ENCODE measurements at places on chromosomes 1 and 21.
A peak's percentile ranks its signal among the peaks of the same experiment; 100 is the strongest.

- DNase-seq, result no peak
Observed at GRCh38 chr1:227541796-227542152, 21.6 kb upstream of the ZNF678 start.

DNA sequence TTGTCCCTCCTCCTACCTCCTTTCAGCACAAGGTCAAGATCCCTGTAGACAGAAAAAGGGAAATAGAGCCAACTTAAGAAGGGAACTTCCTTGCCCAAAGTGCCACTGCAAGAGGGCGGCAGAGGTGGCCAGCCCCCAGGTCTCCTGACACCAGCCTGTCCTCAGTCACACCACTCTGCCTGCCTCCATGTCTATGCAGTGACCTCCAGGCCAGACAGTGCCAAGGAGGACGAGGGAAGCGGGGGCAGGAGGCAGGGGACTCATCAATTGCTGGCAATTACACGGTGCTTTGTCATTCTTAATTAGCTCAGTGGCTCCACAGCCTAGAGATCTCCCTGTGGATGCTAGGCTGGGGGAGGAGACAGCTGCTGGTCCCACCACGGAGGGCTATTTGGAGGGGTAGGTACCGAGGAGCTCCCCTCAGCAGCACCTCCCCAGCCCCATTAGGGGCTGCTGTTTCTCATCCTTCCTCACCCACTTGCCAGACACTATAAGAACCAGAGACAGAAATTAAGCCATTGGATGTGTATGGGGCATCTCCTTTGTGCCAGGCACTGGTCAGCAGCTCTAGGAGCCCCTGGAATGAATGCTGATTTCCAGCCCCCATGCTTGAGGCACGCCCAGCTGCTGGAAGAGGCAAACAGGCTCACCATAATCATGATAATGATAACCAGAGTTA is 6.1 kb upstream of the LDLRAP1 start:
- DNase-seq, result no peak

GRCh38 chr21:26115899-26116298 is 54.7 kb downstream of the APP start:
- DNase-seq, result no peak

GRCh38 chr1:99565606-99566289 is 80.2 kb upstream of the PALMD start:
- no peak for DNase-seq

DNA sequence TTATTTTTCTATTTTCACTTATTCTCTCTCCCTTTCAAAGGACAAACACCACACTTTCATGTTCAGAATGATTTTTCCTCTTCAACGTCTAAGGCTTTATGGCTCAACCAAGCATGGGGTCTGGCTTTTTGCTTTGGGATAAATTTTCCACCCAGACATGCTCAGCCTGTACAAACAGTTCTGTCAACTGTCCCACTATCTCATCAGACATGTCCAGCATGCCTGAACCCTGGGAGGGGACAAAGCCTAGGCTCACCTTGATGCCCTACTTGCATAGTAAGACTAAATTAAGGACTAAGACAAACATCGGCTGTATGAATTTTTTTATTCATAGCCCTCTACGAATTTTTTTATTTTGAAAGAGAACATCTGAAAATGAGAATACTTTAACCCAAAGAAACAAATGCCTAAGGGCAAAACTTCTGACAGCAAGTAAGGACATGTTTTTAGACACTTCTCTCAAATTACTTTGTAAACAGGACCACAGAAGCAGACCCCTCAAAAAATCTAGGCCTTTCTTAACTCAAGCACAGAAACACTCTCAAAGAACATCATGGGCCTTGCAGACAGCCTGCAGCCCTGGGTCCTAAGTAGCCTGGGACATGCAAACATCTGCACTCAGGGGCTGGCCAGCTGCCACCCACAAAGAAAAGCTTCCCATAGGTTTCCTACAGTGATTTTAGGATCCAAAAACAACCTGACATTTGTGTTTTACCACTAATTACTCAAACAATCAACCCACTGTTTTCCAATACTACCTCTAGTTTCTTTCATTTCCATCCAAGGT is 72.3 kb upstream of the PALMD start:
- DNase-seq, result no peak

GRCh38 chr21:36122977-36123376 is 11.9 kb upstream of the CBR3 start:
- DNase-seq, result no peak

DNA sequence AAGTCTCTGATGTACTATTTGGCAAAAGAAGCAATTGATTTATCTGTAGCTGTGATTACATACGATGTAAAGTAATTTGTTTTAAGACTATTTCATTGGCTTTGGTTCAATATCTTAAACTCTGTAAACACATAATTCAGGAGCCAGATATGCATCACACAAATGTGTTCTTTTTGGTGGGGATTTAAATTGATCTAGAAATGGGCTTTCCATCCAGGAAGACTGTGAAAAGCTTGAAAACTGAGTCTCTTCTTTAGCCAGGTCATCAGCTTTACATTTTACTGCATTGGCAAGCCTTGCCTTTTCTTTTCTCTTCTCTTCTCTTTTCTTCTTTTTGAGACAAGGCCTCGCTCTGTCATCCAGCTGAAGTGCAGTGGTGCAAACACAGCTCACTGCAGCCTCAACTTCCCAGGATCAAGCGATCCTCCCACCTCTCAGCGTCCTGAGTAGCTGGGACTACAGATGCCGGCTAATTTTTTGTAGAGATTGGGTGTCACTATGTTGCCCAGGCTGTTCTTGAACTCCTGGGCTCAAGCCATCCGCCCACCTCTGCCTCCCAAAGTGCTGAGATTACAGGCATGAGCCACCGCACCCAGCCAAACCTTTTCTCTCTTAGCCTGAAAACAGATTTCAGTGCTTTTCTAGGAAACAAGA is 1.4 kb downstream of the RCAN3 start:
- DNase-seq, result no peak

GRCh38 chr1:60376196-60376595 is 302.6 kb upstream of the C1orf87 start:
- no peak for DNase-seq

DNA sequence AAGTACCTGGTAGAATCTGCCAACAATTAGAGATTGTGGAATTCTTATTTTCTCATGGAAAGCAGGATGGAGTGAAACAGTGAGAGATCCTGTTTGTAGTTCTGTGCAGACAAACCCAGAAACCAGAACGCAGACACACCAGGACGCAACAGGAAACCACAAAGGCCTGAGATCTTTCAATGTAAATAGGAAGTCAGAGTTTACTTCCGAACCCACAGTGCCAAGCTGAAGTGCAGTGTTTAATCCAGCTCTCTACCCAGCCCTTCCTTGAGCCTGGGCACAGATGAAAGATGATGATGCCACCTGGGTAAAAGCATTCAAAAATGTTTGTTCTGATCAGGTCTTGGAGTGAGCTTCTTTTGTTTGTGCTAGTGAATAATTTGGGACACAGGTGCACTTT is 244.2 kb upstream of the HOOK1 start:
- DNase-seq, result no peak

DNA sequence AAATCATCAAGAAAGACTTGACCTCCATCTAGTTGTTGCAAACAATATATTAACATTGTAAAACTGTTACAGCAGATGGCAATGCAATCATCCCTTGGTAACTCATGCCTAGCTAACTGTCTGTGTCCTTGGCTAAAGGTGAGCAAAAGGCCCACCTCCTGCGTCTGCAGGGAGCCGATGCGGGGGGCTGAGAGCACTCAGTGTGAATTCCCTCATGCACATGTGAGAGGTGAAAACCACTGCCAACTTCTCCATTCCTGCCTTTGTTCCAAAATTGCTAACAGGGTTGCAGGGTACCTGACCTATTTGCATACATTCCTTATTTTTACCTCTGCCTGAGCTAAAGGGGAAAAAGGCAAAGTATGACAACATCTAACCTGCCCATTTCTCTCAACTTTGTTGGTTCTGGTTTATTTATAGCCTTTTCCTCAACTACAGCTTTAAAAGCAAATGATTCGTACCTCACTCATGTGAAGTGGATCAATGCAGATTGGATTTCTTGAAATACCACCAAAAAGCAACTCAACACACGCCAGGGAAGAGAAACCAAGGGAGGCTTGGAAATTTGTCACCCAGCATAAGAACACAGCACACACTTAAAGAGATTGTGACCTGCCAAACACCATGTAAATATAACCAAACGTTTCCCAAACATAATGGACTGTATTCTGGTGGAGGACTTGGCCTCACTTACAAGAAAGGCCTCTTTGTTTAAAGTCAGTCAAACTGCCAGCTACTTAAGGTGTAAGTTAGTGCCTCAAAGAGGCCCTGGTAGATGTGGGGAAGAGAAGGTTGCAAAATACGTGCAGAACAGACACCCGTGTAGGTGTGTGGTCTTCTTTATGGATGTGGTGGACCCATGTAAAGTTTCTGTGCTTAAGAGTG is 651.0 kb downstream of the SMYD3 start:
- DNase-seq, result no peak

GRCh38 chr1:15426492-15427279 is 11.6 kb upstream of the CTRC start:
- DNase-seq, result peak; percentile 54

- DNase-seq, result no peak
Observed at GRCh38 chr1:64243757-64244080, 40.3 kb downstream of the UBE2U start.

- peak; percentile 74 for DNase-seq
Observed at GRCh38 chr1:45569962-45570581, 13.8 kb upstream of the NASP start.

DNA sequence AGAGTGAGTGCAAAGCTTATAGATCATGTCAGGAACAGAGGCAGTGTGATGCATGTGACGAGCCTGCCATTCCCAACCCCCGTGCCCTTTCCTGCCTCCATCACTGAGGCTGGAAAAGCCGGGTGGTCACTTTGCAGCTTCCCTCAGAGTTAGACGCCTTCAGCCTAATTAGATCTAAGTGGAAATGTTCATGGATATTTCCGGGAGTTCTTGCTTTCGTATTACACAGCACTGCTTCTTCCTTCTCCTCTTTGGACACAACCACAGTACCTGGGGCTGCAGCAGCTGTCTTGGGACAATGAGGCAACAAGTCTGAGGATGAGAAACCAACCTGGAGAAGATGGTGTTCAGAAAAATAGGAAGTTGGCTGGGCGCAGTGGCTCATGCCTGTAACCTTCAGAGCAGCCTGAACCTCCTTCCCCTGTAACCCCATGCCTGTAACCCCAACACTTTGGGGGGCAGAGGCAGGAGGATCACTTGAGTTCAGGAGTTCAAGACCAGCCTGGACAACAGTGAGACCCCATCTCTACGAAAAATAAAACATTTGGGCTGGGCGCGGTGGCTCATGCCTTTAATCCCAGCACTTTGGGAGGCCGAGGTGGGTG is 24.5 kb downstream of the SERINC2 start:
- no peak for DNase-seq

DNA sequence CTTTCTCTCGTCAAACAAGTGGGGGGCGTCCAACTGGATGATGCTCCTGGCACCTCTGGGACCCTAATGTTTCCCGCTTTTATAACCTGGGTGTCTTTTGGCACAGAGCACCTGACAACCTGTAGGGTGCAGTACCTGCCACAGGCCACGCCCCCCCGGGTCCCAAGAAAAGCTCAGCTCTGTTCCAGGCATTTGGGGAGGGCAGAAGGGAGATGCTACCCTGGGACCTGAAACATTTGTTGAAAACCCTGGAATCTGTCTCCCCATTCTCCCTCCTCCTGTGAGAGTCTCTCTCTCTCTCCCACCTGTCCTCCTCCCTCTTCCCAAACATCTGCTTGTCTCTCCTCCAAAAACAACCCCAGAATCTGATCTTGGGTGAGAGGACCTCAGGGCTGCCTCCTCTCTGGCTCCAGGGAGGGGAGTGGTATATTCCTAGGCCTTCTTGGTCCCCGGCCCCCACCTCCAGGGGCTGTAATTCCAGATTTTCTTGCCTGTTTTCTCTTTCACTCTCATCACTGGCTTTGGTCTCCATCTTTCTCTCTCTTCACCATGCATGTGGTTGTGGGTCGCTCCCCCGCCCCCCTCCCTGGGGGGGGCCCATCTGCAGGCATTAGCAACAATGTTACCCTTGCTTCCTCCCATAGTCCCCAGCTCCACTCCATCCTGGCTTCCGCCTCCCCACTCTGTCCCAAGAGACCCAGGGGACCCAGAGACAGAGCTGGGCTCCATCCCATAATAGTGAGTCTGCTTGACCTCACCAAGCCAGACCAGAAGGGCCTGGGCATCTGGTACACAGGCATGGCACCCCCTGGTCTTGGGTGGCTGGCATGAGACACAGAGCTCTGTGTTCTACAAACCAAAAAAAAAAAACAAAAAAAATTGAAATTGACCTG is 4.1 kb downstream of the AHDC1 start:
- DNase-seq, result no peak

- DNase-seq, result no peak
Observed at GRCh38 chr1:5664081-5664768, 328.0 kb downstream of the NPHP4 start.

DNA sequence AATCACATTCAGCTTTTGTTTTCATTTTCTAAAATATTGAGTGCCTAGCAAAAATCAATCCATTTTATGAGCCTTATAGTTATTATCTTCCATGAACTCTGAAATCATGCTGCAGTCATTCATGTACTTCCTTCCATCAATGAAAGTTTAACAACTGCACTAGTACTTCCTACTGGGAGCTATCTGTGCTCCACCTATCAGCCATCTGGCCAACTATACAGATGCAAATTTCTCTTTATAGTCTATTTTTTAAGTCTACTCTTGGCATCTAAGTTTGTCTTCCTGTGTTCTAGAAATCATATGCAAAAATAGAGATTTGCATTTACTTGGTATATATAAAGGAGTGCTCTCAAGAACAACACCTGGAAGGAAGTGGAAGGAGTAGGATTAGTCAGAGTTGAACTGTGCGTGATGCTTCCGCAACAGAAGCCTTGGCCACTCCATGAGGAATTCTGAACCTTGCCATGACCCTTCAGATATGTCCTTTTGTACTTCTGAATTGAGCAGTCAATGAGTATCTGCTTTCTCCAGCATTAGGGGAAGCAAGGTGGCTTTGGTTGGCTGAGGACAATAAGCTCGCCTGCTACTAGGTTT is 403.2 kb upstream of the ADAMTS5 start:
- DNase-seq, result no peak

GRCh38 chr1:112722601-112723510 is 7.7 kb upstream of the PPM1J start:
- no peak for DNase-seq

GRCh38 chr1:234537236-234537635 is 58.3 kb upstream of the TARBP1 start:
- DNase-seq, result no peak

GRCh38 chr1:27519331-27520258 is 29.6 kb upstream of the WASF2 start:
- DNase-seq, result no peak

DNA sequence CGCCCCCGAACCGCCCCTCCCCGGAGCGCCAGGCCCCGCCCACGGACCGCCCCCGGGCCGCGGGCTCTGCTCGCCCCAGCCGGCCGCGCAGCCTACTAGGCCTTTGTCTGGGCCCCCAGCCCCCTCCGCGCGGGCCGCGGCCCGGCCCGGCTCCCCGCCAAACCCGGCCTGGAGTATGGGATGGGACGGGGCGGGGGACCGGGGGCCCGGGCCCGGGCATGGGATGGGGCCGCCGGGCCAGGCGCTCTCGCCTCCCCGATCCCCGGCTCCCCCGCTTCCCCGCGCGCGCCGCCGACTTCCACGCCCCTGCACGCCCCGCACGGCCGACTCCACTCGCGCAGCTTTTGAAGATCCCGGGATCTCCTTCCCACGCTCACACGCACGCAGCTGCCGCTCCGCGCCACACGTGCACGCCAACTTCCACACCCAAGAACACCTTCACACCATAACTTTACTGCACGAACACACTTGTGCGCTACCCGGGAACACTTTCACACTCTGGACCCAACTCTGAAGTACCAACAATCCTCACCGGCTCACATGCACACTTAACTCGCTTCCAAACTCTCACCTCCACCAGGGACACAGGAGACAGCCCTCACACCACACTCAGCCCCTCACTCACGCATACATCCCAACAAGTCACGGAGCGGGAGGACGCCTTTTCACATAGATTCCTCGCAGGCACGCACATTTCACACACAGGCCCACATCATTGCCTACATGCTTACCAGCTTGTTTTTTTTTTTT is 437 bp upstream of the HSPG2 start:
- peak; percentile 74 for DNase-seq

Data from A549 (cell line).